CD4-positive, alpha-beta T cell treated with Interleukin-4 for 4 hours (primary cell): ENCODE measurements at places on chromosomes 4 and X.

DNA sequence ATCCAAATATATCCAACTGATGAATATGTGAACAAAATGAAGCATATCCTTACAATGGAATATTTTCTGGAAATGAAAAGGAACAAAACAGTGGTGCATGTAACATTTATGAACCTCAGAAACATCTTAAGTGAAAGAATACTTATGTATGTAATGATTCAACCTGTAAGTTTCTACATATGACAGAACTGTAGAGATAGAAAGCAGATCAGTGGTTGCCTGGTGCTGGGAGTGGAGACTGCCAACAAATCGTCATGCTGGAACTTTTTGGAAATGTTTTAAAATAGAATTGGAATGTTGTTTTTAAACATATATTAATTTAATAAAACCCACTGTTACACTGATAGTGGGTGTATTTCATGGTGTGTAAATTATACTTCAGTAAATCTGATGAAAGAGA is 667.5 kb downstream of the RAPGEF2 start:
- no peak for DNase-seq

- no peak for DNase-seq
Observed at GRCh38 chr4:134126000-134126560, 75.5 kb downstream of the PABPC4L start.

DNA sequence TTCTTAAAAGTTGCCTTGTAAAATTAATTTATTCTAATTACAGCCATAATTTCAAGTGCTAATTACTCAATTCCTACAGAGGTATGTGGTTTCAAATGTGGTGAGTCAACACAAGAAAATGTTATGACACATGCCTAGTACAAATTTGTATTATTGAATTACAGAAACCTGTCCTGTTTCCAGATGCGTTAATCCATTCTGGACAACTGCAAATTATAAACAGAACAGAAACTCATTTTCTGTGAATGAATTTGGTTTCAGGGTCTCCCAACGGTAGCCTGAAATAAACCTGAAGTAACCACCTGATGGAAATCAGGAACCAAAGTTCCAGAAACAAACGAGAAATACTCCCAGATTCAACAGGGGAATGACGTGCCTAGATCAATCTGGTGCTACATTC is 328.6 kb upstream of the F9 start:
- DNase-seq: no peak

DNA sequence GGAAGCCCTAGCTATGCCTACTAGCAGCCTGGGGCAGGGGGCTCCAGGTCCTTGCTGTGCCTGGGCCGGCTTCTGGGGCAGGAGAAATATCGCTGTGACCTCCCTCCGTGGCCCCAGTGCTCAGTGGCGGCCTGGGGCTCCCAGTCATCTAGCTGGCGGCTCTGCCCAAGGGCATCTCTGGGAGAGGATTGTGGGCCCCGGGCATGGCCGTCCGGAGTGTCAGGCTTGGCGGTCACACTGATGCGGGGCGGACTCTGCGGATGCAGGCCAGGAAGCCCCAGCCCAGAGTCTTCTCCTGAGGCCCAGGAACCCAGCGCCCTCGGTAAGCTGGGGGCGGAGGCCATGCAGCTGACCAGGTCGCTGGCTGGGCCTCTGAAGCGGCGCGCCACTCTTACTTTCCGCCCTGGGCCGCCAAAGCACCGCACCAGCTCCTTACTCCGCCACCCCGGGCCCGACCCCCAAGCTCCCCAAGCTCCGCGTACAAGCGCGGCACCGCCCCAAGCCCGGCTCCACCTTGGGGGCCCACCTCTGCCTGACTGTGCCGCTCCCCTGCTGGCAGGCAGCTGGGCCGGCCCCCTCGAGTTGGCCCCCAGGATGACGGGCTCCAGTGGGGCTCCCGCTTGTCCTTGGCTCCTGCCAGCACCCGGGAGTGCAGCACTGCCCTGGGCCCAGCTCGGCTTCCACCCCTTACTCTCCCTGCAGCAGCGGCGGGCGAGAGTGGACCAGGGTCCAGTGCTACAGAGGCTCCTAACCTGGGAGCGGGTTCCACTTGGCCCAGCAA is 720.0 kb downstream of the PCDH18 start:
- DNase-seq: no peak

DNA sequence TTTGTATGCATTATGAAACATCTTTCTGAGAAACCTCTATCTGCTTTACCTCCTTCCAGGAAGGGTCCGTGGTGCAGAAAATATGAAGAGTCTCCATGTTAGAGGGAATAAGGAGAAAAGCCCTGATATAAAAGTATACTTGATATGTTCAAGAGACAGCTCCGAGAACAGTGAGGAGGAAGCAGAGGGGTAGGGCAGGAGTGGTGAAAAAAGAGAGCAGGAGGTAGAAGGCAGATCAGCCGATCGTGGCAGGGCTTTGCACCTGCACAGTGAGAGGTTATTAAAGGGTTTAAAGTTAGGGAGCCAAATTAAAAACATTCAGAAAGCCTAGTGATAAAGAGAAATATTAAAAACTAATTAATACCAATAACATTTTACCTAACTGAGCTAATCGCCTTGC is 419.7 kb downstream of the FAT4 start:
- no peak for DNase-seq

DNA sequence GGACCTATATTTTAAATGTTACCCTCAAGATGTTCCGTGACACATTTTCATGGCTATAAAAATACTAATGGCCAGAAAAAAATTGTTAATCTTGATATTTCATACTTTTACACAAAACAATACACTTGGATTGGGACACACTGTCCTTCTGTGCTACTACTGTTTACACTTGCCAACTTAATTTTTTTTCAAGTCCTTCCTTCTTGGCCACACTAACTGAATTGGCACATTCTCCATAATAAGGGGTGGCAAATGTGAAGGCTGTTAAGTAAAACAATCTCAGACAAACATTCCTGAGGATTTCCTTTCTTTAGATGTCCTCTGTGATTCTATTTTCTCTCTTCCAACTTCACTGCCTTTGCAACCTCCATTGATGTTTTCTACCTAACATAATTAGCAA is 225.8 kb downstream of the IQCM start:
- no peak for DNase-seq

DNA sequence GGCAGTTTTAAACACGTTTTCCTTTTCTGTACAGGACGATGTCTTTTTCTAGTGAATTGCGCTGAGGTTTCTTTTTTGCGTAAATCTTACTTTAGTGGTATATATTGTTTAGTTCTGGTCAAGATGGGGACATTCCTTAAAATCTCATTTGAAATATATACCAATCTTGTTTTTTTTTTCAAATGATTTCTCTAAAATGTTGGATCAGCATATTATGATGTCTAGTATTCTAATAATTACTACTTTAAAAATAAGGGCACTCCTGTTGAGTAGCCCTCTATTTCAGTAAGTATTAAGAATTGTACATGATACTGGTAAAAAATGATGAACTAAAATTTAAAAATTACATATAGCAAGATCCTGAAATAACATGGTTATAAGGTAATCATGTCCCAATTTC is 224.1 kb upstream of the ARHGAP24 start:
- no peak for DNase-seq
